CD8-positive, alpha-beta T cell (primary cell): ENCODE measurements at places on chromosomes 12 and 14.

- DNase-seq = no peak
These were observed 279.9 kb downstream of the ATXN7L3B start for GRCh38 chr12:74817499-74817898.

DNA sequence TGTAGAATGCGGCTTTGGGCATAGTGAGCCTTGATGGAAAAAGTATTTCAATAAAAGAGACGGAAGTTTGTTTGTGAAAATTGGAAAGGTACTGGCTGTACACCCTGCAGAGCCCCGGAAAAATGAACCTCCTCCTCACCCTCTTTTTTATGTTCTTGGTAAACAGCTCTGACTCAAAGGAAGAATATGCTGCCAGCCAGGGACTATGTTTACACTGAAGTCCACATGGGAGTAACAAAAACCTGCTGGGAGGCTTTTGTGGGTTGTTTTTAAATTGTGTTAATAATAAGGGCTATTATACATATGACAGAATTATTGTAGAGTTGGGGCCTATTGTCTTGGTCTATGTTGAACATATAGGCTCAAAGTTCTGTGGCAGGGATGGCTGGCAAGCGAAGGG lies 70.7 kb downstream of the TTC8 start:
- no peak for DNase-seq

GRCh38 chr12:25123126-25123525 lies 71.8 kb downstream of the DNAI7 start:
- no peak for DNase-seq

DNA sequence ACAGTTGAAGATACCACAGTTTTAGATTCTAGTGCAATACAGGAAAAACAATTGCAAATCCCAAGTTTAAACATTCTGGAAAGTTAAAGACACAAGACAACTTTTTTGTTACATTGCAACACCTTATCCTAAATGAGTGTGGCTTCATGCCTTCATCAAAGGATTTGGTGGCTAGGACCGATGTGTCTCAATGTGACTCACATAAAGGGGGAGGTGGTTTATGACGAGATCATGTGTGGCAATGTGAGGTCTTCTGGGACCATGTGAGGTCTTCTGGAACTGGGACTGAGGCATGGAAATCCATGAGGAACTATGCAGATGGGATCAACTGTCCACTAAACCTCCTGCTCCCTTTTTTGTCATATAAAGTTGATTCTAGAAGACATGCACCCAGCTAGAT lies 166.2 kb downstream of the PAX9 start:
- no peak for DNase-seq

- no peak for DNase-seq
These were observed 62.0 kb downstream of the TMEM121 start for GRCh38 chr14:105588236-105588860.
